Neural progenitor cell (in vitro differentiated cells): ENCODE measurements at places on chromosomes 11 and 22. TPM values are rescaled to one million over a fixed set of nuclear protein-coding genes. Genes with fewer than 3 reads are reported as not detected.

DNA sequence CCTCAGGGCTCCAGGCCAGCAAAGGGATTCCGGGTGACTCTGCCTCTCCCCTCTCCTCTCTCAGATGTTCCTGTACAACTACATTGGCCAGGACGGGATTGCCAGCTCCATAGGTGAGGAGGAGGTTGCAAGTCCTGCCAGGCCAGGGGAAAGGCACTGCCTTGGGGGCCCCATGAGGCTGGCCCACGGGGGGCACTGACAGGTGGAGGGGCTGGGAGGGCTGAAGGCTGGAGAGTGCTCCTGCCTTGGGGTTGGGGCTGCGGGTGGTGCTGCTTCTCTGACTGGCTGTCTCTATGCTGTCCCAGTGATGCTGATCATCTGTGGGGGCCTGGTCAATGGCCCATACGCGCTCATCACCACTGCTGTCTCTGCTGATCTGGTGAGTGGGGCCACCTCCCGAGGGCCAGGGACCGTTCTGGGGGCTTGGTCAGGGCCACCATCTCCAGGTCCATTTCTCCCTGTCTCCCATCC, 21.7 kb downstream of the SLC37A2 start:
- H3K27me3 ChIP-seq = no peaks in the 10 kb centered on the region
- no peak for DNase-seq
- H3K4me3 ChIP-seq = no peak overlapping the region
- peaks cover 4% of the 10 kb centered on the region for H3K4me1 ChIP-seq

DNA sequence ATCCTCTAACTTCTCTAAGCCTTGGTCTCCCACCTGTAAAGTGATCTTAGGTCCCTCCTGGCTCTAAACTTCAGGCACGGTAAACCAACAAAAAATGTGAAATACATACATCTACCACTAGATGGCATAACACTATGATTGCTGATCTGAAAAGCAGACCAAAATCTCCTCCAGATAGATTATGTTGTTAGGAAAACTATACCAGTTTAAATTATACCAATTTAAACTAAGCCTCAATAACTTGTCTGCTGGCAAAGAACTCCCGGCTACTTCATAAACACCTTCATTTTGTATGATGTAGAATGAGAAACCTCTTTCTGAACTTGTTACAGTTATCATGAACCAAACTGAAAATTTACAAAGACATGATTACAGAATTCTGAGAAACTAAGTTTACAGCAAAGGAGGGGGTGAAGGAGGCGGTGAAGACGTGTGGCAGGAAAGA, 85.9 kb downstream of the SBF2 start:
- H3K27me3 ChIP-seq = no peaks in the 10 kb centered on the region
- H3K36me3 ChIP-seq = no peaks in the 10 kb centered on the region
- no peak overlapping the region for H3K4me3 ChIP-seq
- H3K27ac ChIP-seq = no peak overlapping the region
- H3K4me1 ChIP-seq = peaks cover 10% of the 10 kb centered on the region
- peak; percentile 55 for DNase-seq

GRCh38 chr11:3357994-3358676, 20.8 kb downstream of the ZNF195 start:
- no peak overlapping the region for H3K27ac ChIP-seq
- DNase-seq = no peak
- no peak overlapping the region for H3K4me3 ChIP-seq
- H3K4me1 ChIP-seq = no peaks in the 10 kb centered on the region

GRCh38 chr11:105000797-105001196, 22.2 kb downstream of the CASP5 start:
- H3K27me3 ChIP-seq = no peaks in the 10 kb centered on the region
- no peaks in the 10 kb centered on the region for H3K36me3 ChIP-seq
- H3K4me3 ChIP-seq = no peak overlapping the region
- H3K4me1 ChIP-seq = no peaks in the 10 kb centered on the region
- no peak overlapping the region for H3K27ac ChIP-seq
- peak; percentile 33 for DNase-seq

DNA sequence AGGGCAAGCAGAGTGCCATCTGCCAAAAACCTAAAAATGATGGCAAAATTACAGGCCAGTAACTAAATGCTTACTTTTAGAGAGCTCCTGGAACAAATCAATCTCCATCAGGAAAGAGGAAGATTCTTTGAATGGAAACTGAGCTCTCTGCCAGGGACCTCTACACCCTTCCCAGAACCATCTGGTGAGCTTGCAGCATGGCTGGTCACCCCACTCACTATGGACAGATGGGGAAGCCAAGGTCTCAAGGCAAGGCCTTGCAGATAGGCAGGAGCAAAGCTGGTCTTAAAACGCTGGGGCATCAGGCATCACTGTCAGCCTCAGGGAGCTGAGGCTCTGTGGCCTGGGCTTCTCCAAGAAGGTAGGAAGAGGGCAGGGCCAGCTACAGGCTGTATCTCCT, 36.2 kb downstream of the SERGEF start:
- no peak overlapping the region for H3K4me3 ChIP-seq
- DNase-seq = no peak
- no peaks in the 10 kb centered on the region for H3K27me3 ChIP-seq
- no peaks in the 10 kb centered on the region for H3K36me3 ChIP-seq
- H3K27ac ChIP-seq = no peak overlapping the region

GRCh38 chr11:35139722-35140282, 831 bp downstream of the CD44 start:
- DNase-seq = no peak
- no peak overlapping the region for H3K27ac ChIP-seq
- peaks cover 71% of the 10 kb centered on the region for H3K27me3 ChIP-seq
- H3K4me3 ChIP-seq = peak overlapping the region; percentile 66

GRCh38 chr11:103648054-103648453, 388.4 kb upstream of the DDI1 start:
- H3K4me3 ChIP-seq = no peak overlapping the region
- no peaks in the 10 kb centered on the region for H3K4me1 ChIP-seq

DNA sequence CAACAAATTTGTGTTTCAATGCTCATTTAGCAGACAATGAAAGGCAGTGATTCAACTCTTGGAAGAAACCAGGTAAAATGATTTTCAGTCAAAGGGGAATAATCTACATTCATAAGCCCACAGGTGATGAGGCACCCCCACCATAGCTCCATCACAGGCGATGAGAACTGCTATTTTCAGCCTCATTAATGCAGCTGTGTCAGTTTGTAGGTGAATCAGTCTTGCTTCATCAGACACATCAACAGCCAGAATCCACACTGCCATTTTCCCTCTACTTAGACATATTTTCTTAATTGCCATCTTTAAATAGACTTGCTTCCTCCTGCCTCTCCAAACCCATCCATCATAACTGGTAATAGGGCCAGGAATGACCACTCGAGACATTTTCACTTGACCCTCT, 701.0 kb downstream of the OPCML start:
- H3K4me1 ChIP-seq = no peaks in the 10 kb centered on the region
- H3K27ac ChIP-seq = no peak overlapping the region
- no peak overlapping the region for H3K4me3 ChIP-seq
- no peak for DNase-seq
- no peaks in the 10 kb centered on the region for H3K27me3 ChIP-seq

DNA sequence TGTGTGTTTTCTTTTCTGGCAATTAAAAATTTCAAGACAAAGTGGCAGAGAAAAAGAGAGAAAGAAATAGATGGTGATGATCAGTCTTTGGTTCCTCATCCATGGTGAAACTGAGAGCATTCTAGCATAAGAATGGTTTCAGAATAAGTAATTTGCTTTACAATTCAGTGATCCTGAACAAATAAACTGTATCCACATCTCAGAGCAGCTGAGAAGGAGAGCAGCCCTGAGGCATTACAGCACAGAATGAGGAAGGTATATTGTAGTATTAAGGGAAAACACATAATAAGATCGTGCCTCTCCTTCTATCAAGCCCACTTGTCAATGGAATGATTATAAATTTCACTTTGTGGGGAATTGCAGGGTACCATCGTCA, 17.4 kb downstream of the LUZP2 start:
- no peak overlapping the region for H3K4me3 ChIP-seq
- peak; percentile 11 for DNase-seq
- peaks cover 15% of the 10 kb centered on the region for H3K4me1 ChIP-seq
- no peaks in the 10 kb centered on the region for H3K36me3 ChIP-seq
- H3K27me3 ChIP-seq = no peaks in the 10 kb centered on the region

- DNase-seq = no peak
- no peak overlapping the region for H3K4me3 ChIP-seq
- H3K27ac ChIP-seq = no peak overlapping the region
- H3K27me3 ChIP-seq = peaks cover 39% of the 10 kb centered on the region
- H3K36me3 ChIP-seq = no peaks in the 10 kb centered on the region
Observed at GRCh38 chr11:75214843-75215242, 25.7 kb upstream of the TPBGL start.

GRCh38 chr22:23034621-23035556, 35.4 kb upstream of the GNAZ start:
- H3K4me3 ChIP-seq = no peak overlapping the region
- no peaks in the 10 kb centered on the region for H3K36me3 ChIP-seq
- peaks cover 17% of the 10 kb centered on the region for H3K4me1 ChIP-seq
- no peaks in the 10 kb centered on the region for H3K27me3 ChIP-seq

DNA sequence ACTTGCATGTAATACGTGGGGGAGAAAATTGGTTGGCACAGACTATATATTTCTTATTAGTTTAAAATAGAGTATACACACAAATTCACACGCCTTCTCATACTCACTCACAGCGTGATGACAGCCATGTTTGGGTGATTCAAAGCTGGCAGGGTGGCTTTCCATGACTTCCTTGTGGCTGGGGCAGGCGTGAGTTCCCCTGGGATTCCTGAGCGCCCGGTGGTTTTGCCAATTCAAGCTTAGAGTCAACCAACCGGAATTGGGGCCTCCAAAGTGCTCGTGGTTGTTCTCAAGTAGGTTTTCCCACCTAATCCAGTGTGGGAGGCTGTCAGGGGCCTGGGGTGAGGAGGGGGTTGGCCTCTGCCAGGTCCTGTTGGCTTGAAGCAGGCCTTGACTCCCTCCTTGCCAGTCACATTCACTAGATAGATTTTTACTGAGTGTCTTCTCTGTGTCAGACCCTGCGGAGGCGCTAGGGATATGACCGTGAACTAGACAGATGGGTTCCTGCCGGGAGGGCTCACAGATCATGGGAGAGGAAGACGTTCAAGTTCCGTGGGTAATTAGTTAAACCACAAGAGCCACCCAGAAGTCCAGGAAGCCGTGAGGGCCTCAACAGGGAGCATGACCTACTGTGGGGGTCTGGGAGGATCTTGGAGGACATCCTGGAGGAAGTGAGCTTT, 11.5 kb downstream of the PKNOX2 start:
- H3K27me3 ChIP-seq = no peaks in the 10 kb centered on the region
- H3K4me1 ChIP-seq = peaks cover 45% of the 10 kb centered on the region
- H3K4me3 ChIP-seq = no peak overlapping the region
- H3K27ac ChIP-seq = no peak overlapping the region
- no peaks in the 10 kb centered on the region for H3K36me3 ChIP-seq

The CD3G gene
- not detected in 2 replicates for total RNA-seq

The IFITM10 gene
- 0.34 TPM in 1 of 2 replicates, not detected in the other for total RNA-seq

The DDX10 gene
- 31.0 and 34.1 TPM in 2 replicates for total RNA-seq

The AHNAK gene
- total RNA-seq = 14.9 and 15.0 TPM in 2 replicates
